Skin of body (tissue), 3 donors: ENCODE measurements at places on chromosomes 7 and 10.
A peak's percentile ranks its signal among the peaks of the same experiment; 100 is the strongest.

- no peak for DNase-seq
Observed at GRCh38 chr7:15920953-15921352, 234.5 kb upstream of the MEOX2 start.

GRCh38 chr7:44210107-44210506, 9.3 kb downstream of the YKT6 start:
- DNase-seq, result no peak

DNA sequence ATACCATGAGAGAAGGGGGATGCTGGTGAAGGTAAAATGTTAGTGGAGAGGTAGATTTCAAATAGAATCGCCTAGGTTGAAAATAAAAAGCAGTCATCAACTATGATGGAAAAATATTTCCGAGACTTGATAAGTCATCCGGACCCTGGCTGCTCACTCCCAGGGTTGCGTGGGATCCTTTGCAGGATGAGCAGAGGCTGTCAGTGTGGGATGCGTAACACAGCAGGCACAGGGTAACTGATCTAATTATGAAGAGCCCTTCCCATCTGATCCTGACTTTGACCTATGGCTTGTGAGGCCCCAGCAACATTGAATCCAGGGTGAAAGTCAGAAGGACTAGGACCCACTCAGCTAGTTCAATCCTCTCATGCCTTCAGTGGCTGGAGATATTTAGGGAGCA, 236.9 kb downstream of the DPP6 start:
- DNase-seq, result no peak

DNA sequence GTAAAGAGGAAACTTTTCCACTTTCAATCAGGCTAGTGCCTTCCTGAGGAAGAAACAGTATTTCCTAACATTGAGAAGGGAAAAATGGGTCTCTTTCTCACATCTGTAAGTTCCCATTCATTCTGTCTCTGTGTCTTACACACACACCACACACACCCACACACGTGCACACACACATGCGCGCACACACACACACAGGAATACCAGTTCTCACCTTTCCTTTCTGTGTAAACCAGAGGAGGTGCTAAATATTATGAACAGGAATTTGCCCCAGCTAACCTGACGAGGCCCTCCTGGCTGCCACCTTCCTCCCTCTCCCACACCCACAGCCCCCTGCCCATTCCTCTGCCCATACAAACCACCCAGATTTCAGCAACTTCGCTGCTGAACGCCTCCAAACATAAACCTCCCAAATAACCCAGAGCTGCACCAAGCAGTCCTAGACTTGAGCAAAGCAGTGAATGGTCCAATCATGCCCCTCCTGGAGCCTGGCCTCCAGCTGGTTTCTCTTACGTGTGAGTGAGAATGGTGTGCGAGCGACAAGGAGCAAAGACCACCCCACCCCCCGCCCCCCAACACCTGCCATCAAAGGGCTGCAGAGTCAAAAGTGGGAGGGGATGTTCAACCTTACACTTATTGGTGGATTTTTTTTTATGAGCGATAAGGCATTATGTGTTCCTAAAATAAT, 190.5 kb downstream of the HECW1 start:
- no peak for DNase-seq

GRCh38 chr7:17374654-17375053, 76.2 kb downstream of the AHR start:
- DNase-seq, result no peak

- DNase-seq, result no peak
Observed at GRCh38 chr10:130775311-130775710, 536.2 kb downstream of the TCERG1L start.

- no peak for DNase-seq
Observed at GRCh38 chr7:90841759-90842429, 245.8 kb downstream of the CDK14 start.

GRCh38 chr7:15839416-15840100, 153.1 kb upstream of the MEOX2 start:
- peak; percentile 93 for DNase-seq

DNA sequence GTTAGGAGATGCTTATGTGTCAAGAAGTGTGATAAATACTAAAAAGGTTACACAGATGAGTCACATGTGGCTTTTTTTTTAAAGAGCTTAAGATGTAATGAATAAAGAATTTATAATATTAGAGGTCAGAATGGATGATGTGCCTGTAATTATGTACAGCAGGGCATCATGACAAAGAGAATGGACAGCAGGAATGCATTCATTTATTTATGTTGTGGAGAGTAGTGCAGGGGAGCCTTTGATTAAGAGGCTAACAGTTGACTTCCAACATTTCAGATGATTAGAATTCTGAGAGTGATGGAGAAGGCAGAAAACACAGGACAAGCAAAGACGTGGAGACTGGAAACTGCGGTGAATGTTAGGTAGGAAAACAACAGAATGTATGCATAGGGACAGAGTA, 691.4 kb upstream of the POM121L12 start:
- DNase-seq, result no peak

DNA sequence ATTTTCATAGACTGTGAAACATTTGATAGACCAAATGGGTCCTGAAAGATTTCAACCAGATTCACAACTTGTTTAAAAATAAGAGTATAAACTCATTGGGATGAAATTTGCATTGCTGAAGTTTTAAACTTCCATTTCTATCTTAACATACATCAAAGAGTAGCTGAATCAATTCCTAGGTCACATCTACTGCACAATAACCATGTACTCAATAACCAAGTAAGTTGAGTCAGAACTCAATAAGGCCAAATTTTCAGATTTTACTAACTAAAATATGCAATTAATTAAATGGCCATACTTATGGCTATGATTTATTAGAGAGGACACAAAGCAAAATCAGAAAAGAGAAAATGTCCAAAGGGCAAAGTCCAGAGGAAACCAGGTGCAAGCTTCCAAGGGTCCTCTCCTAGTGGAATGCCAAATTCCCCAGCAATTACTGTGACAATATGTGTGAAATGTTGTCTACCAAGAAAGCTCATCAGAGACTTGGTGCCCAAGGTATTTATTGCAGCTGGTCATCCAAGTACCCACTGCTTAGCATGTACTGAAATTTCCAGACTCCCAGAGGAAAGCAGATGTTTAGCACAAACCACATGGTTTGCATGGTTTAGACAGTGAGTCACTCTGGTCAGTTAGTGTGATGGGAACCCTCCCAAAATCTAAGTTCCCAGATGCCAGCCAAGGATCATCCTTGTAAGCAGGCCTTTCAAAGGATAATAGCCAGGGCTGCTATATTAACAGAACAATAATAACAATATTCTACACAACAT, 238.9 kb downstream of the IPMK start:
- DNase-seq, result no peak

- no peak for DNase-seq
Observed at GRCh38 chr7:57375783-57376182, 74.2 kb upstream of the ZNF716 start.

DNA sequence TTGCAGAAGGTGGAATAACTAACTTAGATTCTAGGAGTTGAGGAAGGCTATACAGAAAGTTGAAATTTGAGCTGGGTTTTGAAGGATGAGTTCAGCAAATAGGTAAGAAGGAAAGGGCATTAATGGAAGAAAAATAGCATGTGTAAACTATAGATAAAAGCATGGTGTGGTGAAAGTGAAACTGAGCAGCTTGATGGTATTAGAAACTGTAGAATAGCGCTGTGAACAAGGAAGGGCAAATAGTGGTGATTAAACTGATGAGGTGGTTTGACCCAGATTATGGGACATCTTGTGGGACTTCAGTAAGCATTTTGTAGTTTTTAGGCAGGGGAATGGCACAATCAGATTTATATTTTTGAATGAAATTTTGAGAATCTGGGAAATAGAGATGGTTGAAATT, 90.5 kb downstream of the EXOC6 start:
- no peak for DNase-seq

GRCh38 chr10:23069019-23069815, 26.2 kb upstream of the MSRB2 start:
- no peak for DNase-seq

- no peak for DNase-seq
Observed at GRCh38 chr7:16954321-16954720, 72.5 kb upstream of the AGR3 start.

DNA sequence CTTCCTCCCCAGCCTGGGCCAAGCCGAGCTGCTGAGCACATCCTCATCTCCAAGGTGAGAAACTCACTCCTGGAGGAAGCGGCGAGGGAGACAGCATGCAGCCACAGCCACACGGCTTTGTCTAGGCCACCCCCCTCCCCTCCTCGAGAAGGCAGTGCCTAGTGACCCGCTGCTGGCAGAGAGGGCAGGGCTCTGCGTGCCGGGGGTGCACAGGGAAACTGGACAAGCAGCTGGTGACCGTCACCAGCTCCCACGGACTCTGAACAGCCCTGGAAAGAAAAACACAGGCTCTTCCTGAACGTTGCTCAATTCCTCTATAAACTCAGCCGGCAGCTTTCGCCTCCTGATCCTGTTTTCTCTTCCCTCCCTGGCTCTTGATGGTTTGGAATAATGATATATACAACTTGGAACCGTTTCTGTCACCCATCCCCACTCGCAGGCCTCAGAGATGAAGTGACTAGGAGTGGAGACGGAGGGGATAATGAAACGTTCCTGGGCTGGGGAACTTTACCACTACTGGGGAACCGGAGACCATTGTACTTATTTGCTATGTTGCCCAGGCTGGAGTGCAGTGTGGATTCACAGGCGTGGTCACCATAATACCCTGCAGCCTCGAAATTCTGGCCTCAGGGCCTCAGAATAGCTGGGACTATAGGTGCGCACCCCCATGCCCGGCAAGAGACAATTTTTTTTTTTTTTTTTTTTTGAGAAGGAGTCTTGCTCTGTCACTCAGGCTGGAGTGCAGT, 19.3 kb downstream of the PAPOLB start:
- no peak for DNase-seq

DNA sequence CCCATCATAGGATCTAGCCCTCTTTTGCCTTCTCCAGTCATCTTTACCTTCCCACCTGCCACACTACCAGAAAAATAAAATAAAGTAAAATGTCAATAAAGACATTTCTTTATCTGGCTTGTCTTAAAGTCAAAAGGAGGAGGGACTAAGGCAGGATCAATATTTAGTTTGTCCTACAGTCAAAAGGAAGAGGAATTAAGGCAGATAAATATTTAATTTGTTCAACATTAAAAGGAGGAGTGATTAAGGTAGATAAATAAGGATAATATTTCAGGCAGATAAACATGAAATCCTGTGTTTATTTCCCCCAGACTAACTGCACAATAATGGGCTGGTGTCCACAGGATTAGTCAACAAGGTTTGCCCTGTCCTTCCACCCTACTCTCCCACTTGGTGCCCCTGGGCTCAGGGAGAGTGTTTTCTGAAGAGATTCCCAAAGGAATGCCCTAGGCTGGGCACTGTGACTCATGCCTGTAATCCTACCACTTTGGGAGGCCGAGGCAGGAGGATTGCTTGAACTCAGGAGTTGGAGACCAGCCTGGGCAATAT, 18.3 kb upstream of the MSMB start:
- DNase-seq, result no peak
